AG10803 (cell line): ENCODE measurements at places on chromosomes 11 and 22.

GRCh38 chr11:117220568-117220967 lies 11.3 kb downstream of the PCSK7 start:
- no peak for DNase-seq

DNA sequence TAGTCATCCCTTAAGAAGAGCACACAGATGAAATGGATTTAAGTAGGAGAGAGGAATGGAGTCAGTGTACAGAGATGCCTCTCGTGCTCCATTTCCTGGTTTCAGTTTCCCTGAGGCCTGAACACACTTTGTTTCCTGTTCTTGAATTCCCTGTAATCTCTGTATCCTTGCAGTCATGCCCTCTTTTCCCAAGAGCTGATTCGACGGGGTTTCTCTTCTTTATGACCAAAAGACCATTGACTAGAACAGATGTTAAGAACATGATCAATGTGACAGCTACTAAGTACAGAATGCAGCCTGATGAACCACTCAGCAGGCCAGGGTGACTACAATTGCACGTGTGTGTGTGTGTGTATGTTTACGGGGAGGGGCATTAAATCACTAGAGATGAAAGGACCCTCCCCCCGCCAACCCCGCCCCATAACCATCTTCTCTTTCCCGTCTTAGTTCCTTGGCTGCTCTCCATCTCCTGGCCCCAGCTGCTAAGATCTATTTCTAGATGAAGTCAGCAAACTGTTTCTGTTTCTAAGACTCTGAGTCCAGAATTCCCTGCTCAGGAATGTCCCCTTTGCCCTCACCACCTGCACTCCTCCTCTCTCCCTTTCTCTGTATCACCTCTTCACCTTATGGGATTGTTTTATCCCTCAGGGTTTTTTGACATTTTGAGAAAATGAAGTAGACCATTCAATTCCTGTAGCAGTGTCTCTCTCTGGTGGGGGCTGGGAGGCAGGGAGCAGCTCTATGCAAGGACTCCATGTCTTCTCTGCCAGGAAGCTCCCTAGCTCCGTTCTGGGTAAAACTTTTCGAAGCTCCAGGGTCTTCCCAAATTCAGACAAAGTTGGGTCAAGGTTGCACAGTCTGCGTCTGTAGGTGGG lies 26.0 kb downstream of the SLC22A6 start:
- DNase-seq: peak; percentile 28

DNA sequence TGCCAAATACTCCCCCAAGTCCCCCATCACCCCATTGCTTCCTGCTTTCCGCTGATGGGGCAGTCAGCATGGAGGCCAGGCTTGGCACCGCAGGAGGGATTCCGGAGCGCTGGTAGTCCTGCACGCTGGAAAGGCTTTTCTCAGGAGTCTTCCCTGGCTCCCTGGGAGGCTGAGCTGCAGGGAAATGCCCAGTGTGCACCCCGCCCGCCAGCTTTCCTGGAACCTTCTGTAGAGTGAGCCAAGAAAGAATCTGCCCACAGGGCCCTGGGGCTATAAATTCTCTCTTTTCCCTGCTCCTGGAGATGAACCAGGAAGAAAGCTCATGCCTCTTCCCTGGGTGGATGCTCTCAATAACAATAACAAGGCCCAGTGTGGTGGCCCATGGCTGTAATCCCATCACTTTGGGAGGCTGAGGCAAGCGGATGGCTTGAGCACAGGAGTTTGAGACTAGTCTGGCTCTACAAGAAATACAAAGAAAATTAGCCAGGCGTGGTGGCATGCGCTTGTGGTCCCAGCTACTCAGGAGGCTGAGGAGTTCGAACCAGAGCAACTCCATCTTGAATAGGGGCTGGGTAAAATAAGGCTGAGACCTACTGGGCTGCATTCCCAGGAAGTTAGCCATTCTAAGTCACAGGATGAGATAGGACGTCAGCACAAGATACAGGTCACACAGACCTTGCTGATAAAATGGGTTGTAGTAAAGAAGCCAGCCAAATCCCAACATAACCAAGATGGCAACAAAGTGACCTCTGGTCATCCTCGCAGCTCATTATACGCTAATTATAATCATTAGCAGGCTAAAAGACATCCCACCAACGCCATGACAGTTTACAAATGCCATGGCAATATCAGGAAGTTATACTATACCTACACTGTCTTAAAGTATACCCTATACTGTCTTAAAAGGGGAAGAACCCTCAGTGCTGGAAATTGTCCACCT lies 46.4 kb upstream of the FTH1 start:
- peak; percentile 72 for DNase-seq

GRCh38 chr11:71349627-71350026 lies 97.2 kb upstream of the SHANK2 start:
- no peak for DNase-seq

DNA sequence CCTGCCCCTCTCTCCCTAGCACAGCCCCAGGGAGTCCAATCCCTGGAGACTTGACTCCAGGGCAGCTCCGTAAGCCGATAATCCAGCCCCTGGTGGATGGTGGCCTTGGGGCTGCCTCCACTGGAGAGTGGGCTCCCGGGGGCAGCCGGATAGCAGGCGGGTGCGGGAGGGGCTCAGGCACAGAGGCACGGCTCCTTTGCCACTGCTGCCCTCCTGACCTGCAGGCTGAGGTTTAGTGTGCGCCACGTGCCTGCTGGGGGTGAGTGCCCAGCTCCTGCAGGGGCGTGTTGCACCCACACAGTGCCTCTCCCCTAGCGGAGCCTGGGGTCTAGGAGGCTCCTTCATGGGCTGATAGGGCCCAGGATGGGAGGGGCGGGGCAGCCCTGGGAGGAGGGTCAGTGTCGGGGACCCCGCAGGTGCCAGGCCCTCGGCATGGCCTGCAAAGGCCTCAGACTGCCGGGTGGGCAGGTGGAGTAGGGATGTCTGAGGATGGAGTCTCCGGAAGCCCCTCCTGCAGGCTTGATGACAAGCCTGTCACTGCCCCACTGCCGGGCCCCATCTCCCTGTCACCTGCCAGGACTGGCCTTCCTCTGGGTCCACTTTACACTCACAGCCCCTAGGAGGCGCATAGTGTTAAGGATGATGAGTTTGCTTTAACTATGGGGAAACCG lies 5.6 kb downstream of the DUSP8 start:
- DNase-seq: no peak

DNA sequence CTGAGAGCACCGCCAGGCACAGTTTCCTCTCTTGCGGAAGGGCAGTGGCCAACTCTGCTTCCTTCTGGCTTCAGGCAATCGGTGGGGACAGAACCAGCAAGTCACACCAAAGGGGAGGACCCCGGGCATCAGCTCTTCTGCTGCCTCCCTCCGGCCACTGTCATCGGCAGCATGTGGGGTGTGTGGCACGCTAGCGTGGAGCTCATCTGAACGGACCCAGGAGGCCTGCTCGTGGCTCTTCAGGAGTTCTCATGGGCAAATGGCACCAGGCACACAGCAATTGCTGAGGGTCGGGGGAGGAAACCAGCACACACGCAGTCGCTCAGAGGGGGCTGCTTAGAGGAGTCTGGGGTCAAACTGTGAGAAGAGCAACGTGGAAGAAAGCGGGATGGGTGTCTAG lies 26.9 kb downstream of the B3GAT1 start:
- DNase-seq: no peak

GRCh38 chr11:102192349-102193066 lies 82.3 kb downstream of the YAP1 start:
- no peak for DNase-seq

GRCh38 chr11:91749251-91749650 lies 475.4 kb upstream of the FAT3 start:
- DNase-seq: no peak

- no peak for DNase-seq
Measured at GRCh38 chr11:2090172-2091111, 48.7 kb downstream of the IGF2 start.

DNA sequence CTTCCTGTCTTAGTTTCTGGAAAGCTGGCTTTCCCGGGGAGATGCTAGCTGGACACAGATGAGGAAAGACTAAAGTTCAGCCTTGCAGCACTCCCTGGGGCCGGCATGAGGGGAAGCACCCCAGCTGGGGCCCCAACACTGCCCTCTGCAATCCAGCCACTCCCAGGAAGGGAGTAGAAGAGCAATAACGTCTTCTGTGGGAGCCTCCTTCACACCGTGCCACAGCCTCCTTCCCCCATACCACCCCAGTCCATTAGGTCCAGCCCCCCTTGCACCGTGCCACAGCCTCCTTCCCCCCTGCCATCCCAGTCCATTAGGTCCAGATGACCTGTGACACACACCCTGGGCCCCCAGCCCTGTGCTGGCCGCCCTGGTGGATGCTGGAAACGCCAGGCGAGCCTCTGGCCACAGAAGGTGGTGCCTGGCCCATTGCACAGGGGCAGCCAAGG lies 44.1 kb upstream of the PRDM11 start:
- DNase-seq: no peak

DNA sequence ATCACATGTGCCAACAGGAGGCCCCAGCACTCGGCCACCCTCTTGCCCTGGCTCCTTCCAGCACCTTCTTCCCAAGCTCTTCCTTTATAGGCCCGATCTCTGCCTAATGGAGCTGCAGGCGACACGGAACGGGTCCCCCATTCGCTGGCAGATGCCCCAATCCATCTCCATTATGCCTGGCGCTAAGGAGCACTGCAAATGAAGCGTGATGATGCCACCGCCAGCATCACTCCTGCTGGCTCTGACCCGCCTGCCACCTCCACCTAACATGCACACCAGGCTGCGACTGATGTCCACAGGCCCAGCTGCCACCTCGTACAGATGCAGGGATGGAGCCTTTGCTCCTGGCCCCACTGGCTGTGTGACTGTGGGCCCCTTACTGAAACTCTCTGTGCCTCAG lies 33.5 kb downstream of the ELFN2 start:
- no peak for DNase-seq

DNA sequence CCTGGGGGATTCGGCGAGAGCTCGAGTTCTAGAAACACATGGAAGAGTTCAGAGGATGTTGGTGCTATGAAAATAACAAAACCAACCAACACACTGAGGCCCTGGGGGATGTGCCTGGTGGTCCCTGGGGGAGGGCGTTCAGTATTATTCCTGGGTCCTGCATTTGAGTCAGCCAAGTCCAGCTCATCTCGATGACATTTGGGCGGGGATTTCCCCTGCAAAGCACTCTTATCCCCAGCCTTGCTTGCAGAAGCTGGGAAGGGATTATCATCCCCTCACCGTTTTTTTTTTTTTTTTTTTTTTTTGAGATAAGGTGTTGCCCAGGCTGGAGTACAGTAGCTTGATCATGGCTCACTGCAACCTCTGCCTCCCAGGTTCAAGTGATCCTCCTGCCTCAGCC lies 2.1 kb upstream of the SMIM38 start:
- DNase-seq: no peak

GRCh38 chr11:116870054-116870453 lies 32.6 kb upstream of the APOA1 start:
- no peak for DNase-seq

GRCh38 chr11:19398772-19399527 lies 158.2 kb upstream of the E2F8 start:
- DNase-seq: peak; percentile 71

DNA sequence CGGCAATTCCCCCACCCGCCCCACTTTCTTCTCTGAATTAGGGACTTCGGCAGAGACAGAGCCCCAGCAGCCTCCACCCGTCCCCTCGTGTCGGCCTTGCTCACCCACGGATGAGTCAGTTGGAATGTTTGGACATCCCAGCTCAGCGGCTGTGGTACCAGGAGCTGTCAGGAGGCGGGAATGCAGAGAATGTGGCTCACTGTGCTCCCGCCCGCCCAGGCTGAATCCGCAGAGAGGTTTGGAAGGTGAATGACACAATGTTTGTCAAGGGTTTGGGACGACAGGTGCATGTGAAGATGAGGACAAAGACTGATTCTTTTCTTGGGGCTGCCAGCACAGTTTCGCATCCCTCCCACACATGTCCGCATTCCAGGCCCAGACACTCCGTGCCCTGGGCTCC lies 39.6 kb downstream of the LIF start:
- peak; percentile 95 for DNase-seq

- no peak for DNase-seq
Measured at GRCh38 chr11:18193010-18193409, 20.4 kb downstream of the MRGPRX4 start.

GRCh38 chr11:92782806-92783205 lies 186.6 kb upstream of the MTNR1B start:
- DNase-seq: no peak

GRCh38 chr22:35477911-35478582 lies 62.6 kb upstream of the RASD2 start:
- peak; percentile 83 for DNase-seq

- no peak for DNase-seq
Measured at GRCh38 chr11:128607819-128608218, 20.5 kb upstream of the ETS1 start.

DNA sequence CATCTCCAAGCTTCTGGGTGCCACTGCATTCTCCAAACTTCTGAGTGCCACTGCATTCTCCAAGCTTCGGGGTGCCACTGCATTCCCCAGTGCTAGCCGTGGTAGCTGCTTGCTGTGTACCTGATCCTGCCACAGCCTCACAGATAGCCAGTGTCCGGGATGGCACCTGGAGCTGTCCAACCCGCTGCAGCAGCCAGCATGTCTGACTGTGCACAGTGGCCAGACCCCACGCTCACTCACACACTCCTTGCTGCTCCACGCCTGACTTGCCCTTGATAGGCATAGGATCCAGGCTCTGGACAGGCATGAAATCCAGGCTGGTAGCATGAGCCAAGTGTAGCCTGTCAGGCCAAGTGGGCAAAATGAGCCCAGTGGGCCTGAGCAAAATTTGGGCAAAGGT lies 465.0 kb downstream of the GUCY1A2 start:
- no peak for DNase-seq

DNA sequence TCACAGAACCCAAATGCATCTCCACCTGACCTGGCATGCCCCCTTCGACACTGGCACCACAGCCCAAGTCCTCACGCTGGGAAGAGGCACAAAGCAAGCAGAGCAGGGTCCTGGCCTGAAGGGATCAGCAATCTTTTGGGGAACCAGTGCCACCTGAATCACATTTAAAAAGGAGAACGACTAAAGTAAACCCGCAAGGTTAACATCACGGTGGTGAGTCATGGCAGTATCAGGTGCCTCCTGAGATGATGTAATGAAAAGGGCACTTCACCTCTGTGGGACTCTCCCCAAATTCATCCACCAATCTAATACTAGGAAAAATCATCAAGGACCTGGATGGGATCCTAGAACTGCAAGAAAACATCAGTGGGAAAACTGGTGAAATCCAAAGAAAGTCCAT lies 44.9 kb downstream of the PACSIN2 start:
- no peak for DNase-seq

- DNase-seq: no peak
Measured at GRCh38 chr11:33109294-33109895, 51.9 kb downstream of the CSTF3 start.

DNA sequence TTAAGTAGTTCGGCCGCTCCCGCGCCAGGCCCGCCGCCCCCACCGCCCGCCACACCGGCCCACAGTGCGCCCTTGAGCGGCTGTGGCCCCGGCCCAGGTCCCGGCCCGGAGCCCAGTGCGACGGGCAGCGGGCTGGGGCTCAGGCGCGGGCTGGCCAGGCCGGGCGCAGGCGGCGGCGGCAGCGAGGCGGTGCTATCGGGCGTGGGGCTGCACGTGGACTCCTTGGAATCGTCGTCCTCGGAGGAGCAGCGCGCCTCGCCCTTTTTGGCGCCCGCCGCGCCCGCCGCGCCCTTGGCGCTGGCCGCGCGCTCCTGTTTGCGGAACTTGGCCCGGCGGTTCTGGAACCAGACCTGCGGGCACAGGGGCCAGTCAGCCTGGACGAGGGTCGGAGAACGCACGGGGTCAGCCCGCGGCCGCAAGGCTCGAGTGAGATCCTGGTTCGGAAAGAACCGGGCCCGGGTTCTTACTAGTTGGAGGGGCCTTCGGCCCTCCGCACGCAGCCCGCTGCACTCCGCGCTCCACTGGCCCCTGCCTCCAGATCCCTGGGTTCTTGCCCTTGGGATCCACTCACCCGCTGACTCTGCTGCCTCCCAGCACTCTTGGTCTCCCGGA lies 4.0 kb downstream of the PHOX2A start:
- DNase-seq: peak; percentile 33
